ENCODE measurements at places on chromosomes 5 and 9.

GRCh38 chr5:52947851-52948250 is 41.3 kb upstream of the ITGA2 start:
- no peak for DNase-seq

DNA sequence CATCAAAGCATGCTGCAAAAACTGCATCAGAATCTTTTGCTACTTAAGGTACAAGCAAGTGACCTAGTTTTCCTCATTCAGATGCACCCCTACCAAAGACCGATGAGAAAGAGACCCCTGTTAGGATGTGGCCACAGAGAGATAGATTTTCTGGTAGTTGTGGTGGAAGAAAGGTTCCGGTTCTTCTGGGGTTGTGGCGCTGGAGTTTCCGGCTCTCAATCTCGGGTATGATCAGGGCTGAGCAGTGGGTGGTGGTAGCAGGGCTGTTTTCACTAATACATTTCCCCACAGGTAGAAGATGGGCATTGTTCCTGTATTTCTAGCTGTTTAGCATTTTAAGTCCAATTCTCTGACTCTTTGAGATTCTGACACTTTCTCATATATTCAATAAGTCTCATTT is 58.4 kb downstream of the PCSK1 start:
- DNase-seq = no peak

GRCh38 chr9:95584176-95584575 is 67.4 kb upstream of the PTCH1 start:
- no peak for DNase-seq

DNA sequence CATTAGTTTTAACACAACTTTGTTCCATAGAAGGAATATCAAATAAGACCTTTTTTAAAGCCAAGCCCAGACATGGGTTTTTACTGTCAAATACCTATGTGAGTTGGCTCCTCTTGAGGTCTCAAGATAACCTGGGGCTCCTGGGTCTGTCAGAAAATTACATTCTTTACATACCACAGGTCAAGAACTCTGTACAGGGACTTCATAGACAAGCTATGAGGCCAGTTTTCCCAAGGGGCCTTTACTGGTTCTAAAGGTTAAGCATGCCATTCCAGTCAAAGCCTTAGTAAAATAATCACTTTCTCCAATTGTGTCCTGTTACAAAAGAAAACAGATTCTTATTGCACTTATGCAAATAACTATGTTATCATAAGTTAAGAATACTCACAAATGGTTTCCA is 15.5 kb upstream of the SMC2 start:
- no peak for DNase-seq

DNA sequence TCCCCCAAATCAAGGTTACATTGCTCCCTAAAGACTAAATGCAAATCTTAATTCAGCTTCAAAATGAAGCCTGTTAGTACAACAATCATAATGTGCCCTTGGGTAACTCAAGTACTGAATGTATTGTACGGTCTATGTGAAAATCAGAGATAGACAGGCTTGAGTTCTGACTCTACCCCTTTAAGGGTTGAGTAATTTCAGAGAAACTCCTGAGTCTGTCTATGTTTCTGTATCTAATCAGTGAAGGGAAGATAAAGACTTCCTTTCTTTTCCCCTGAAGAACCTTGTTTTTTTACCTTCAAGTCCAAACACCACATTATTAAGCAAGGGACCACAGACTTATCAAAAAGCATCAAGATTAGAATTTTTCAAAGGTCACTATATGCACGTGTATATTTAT is 108.2 kb downstream of the MPDZ start:
- no peak for DNase-seq

- DNase-seq = no peak
Observed at GRCh38 chr5:7795306-7795705, 55.6 kb downstream of the CFAP90 start.

DNA sequence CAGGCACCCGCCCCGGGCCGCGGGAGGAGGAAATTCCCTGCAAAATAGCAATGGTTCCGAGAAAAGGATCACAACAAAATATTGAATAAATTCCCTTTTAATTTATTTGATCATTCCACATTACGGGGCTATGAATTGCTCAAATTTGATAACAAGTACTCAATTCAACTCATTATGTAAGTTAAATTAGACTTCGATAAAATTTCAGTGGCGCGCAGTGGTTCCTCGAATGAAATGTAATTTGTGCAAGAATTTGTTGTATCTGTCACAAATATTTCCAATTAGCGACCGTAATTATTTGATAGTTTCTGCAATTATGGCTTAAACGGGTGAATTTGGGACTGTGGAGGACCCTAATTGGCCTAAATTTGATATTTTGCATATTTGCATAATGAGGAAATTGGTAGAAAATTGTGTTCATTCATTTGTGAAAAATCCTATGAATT is 76.0 kb upstream of the TBCA start:
- no peak for DNase-seq

GRCh38 chr5:59094864-59095263 is 512.0 kb downstream of the RAB3C start:
- no peak for DNase-seq

DNA sequence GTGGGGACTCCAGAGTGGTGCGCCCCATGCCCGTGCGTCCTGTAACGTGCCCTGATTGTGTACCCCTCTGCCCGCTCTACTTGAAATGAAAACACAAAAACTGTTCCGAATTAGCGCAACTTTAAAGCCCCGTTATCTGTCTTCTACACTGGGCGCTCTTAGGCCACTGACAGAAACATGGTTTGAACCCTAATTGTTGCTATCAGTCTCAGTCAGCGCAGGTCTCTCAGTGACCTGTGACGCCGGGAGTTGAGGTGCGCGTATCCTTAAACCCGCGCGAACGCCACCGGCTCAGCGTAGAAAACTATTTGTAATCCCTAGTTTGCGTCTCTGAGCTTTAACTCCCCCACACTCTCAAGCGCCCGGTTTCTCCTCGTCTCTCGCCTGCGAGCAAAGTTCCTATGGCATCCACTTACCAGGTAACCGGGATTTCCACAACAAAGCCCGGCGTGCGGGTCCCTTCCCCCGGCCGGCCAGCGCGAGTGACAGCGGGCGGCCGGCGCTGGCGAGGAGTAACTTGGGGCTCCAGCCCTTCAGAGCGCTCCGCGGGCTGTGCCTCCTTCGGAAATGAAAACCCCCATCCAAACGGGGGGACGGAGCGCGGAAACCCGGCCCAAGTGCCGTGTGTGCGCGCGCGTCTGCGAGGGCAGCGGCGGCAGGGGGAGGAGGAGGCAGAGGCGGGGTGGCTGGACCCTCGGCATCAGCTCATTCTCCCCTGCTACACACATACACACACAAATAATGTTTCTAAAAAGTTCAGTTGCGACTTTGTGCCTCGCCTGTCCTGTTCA is 668 bp downstream of the GLIS3 start:
- no peak for DNase-seq

GRCh38 chr5:3784854-3785253 is 189.2 kb downstream of the IRX1 start:
- DNase-seq = no peak

GRCh38 chr9:112891521-112891920 is 845 bp upstream of the SLC46A2 start:
- no peak for DNase-seq

GRCh38 chr9:117555964-117556629 is 141.2 kb upstream of the ASTN2 start:
- no peak for DNase-seq

DNA sequence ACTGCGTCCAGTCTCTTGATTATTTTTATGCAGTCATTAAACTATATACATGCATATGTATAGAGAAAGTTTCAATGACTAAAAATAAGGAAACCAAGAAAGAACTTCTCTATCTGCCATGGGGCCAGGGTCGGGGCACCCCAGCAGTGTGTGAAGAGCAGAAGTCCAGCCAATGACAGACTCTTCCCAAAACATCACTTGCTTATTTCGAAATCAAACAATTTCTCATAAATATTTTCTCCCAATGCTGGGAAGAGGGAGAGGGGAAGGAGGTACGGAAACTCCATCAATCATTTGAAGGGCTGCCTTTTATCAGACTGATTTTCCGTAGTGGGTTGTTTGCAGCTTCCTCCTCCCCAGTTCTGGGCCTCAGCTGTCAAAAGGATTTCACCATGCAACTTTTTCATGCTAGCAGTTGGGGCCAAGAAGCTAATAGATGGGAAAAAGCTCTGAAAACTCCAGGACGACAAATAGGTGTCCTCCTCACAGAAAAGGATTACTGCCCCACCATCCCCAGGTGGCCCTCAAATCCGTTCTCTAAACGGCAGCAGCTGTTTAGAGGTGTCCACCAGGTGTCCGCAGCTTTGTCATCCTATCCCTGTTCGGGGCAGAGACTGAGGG is 617 bp upstream of the FPGS start:
- no peak for DNase-seq

DNA sequence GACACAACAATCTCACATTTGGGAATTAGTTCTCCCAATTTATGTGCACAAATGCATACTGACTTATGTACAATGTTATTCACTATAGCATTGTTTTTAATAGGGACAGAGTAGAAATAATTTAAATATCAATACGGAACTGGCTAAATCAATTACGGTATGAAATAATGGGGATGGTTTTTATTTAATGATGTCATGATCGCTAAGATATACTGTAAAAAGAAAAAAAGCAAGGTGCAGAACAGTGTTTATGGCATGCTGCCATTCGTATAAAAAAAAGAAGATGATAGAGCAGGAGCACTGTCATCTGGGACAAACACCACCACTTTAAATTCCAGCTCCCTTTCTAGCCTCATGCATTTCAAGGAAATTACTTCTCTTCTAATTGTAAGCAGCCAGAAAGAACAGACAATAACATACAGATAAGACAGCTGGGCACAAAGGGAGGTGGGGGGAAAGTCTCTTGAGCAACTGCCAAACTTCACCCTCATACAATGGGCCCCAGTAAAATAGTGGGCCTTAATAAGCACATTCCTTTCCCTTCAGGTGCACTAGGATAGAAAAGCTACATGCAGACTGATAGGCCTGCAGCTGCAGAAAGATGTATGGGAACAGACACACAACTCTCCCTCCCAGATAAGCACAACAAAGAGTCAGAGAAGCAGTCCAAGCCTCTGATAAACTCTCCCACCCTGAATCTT is 8.4 kb downstream of the SREK1IP1 start:
- DNase-seq = no peak

GRCh38 chr5:159181651-159182050 is 27.7 kb downstream of the RNF145 start:
- DNase-seq = no peak

DNA sequence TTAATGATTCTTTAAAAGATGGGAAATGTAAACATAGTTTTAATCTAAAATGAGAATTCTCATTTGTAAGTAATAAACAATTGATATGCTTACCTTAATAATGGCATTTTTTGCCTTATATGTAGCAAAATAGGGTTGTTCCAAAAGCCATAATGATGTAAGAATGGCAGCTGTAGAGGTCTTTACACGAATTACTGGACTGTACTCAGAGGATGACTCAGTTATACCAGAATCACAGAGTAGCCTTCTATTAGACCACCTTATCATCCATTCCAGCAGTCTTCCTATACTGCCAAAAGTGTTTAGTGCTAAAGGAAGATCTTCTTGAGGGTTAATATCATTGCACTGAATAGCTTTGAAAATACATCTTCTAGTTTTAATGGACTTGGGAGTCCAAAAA is 66.5 kb downstream of the CPLANE1 start:
- DNase-seq = no peak

- DNase-seq = no peak
Observed at GRCh38 chr5:98630621-98631020, 142.8 kb upstream of the RGMB start.

DNA sequence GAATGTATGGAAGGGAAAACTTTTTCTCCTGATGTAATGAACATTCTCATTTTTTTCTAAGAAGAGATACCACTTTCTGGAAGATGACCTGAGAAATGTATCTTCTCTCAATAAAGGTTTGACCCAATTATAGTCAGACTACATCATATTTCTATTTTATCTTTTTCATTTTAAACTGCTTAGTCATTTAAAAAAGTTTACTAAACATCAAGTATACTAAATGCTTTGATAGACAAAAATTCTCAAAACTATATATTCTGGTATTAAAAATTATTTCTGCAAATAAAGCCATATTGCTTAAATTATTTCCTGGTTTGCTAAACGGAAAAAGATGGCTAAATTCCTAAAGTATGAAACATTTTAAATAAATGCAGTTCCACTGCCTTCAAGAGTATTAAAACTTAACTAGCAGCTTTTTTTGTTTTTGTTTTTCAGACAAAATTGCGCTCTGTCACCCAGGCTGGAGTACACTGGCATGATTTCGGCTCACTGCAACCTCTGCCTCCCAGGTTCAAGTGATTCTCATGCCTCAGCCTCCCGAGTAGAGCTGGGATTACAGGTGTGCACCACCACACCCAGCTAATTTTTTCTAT is 37.1 kb downstream of the FBXW11 start:
- DNase-seq = no peak

DNA sequence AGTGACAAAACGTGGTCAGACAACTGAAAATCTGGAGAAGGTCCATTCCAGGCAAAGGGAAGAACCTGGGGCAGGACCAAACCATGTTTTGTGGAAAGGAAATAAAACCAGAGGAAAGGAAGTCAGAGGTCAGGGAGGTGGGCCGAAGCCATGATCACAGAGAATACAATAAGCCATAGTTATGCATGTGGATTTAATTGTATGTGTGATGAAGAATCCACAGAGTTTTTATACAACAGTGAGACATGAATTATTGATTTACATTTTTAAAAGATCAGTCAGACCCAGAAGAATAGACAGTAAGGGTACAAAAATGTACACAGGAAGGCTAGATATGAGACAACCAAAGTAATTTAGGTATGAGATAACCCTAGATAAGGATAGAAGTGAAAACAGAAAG is 20.8 kb downstream of the TTC33 start:
- peak; percentile 34 for DNase-seq

- DNase-seq = no peak
Observed at GRCh38 chr5:167861129-167861927, 430.1 kb upstream of the WWC1 start.

DNA sequence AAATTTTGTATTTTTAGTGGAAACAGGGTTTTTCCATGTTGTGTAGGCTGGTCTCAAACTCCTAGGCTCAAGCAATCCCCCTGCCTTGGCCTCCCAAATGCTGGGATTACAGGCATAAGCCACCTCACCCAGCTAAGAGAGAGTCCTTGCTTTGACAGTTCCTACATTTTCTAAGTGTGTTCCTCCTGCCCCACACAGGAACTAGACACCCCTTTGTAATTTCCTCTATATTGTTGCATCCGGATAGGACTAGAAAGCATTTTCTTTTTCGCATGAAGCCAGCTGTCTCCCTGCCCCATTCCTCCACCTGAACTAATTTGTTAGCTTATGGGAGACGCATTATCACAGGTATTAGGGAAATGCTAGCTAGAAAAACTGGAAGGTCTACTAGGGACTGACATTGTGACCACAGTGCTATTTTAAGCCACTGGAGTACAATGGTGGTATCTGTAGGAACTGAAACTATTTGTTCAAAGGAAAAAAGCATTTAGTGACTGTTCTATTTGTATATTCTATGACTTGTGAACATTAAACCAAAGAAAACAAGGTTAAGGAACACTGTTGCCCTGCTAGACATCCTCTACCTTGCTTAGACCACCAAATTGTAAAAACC is 214.1 kb downstream of the SMARCA2 start:
- DNase-seq = no peak

DNA sequence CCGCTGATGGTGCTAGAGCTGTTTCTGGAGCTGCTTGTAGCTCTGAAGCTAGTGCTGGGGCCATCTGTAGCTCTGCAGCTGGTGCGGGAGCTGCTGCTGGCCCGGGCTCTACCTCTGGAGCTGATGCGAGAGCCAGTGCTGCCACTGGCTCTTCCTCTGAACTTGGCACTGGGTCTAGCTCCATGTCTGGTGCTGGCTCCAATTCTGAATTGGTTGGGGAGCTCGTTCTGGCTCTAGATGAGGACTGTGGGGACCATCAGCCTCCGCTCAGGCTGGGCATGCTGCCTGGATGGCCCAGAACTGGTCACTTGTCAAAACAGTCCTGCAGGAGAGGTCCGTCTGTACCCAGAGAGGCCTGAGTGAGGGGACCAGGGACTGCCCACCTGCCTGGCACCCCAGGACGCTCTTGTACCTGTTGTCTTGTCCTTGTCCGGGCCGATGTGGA is 21.5 kb downstream of the OBP2B start:
- DNase-seq = no peak

Measured in fibroblast of skin of left quadriceps (primary cell).